GM13977 (cell line): ENCODE measurements at places on chromosomes 1 and 21.

GRCh38 chr1:29639156-29639736 lies 402.9 kb downstream of the PTPRU start:
- no peak for DNase-seq

DNA sequence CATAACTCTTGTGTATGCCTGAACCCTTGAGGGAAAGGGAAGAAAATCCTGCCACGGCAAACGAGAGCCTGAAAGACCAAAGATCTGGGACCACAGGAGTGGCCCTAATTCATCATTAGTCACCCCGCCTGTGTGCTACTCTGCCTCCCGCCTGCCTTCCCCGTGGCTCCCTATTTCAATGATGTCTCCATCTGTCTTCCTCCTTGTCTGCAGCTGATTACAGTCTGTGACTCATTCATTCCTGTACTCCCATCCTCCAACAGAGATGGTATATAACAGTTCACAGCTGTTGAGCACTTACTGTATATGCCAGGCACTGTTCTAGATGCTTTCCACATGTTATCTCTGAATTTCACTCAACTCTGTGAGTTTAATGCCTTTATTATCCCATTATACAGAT lies 96.6 kb downstream of the SEC16B start:
- DNase-seq, result no peak

- DNase-seq, result no peak
Observed at GRCh38 chr1:211591980-211592493, 13.1 kb upstream of the SLC30A1 start.

GRCh38 chr21:30058928-30059327 lies 107.7 kb downstream of the CLDN17 start:
- no peak for DNase-seq

DNA sequence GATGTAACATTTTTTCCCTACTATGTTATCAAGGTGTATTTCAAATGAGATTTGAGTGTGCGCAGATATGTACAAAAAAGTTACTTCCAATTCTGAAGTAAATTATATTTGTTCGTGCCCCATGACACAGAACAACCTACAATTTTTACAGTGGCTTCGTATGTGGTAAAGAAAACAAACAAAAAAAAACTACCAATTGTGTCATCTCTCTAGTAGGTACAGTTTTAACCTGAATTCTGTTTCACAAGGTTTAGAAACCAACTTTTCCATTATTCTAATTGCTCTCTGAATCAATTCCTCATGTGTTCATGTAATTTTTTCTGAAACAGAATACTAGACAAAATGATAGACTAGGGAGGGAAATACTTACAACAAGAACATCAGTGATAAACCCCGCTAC lies 7.4 kb downstream of the SCAF4 start:
- DNase-seq, result no peak

GRCh38 chr1:62362061-62362917 lies 43.1 kb upstream of the KANK4 start:
- no peak for DNase-seq
